Effector CD4-positive, alpha-beta T cell (primary cell): ENCODE measurements at places on chromosomes 1 and 21.

- no peak for DNase-seq
Observed at GRCh38 chr1:234512451-234512861, 33.5 kb upstream of the TARBP1 start.

DNA sequence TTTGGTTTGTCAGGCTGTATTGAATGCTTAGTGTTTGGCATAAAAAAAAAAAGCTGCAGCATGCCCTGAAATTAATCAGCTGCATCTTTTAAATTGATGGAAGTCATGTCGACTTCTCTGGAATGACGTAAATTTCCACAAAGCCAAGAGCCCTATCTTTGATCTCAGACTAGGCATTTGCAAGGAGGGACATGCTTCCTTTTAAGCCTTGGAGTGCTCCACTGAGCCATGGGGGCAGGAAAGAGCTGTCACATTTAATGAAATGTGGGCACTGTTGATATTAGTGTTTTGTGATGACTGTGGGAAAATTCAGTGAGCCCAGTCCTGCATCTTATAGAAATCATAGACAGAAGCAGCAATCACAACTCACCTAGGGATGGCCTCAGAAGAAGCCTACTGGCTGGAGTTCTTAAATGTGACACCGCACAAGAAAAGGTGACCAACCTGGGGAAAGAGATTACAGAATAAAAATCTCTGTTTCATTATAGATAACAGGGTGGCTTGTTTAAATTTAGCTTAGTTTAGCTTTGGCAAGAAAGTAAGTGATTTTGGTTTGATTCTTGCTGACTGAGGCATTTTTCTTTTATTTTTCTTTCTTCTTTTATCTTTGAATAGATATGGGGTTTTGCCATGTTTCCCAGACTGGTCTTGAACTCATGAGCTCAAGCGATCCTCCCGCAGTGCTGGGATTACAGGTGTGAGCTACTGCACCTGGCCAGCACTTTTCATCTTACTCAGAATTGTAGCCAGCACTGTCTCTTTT, 188.2 kb downstream of the HHAT start:
- no peak for DNase-seq

- no peak for DNase-seq
Observed at GRCh38 chr1:99943223-99943794, 26.5 kb upstream of the SLC35A3 start.

- no peak for DNase-seq
Observed at GRCh38 chr21:41398251-41398650, 27.8 kb upstream of the MX1 start.

GRCh38 chr21:42456457-42456856, 39.6 kb downstream of the RSPH1 start:
- peak; percentile 28 for DNase-seq

DNA sequence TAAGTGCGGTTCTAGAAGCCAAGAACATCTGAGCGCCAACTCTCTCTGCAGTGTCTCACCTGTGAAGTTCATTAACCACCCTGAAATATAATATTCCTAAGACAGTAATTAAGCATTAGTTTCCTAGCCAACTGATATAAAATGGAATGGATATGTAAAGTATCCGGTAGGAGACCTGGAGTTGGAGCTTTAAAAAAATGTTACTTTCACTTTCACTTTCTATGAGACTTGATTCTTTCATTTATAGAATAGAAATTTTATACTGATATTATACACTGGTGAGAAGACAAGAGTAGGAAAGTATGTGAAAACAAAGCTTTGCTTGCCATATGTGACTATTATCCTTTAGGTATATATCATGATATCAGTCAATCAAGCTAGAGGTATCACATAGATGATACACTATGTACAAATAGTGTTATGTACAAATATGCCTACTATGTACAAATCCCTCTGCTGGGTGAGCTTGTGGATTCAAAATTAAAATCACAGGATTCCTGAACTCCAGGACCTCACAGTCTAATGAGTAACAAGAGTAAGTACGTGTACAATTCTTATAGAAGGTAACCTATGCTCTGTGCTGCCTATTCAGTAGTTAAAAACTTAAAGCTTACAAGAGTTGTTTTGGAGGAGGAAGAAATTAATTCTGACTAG, 934.2 kb downstream of the TTLL7 start:
- no peak for DNase-seq

DNA sequence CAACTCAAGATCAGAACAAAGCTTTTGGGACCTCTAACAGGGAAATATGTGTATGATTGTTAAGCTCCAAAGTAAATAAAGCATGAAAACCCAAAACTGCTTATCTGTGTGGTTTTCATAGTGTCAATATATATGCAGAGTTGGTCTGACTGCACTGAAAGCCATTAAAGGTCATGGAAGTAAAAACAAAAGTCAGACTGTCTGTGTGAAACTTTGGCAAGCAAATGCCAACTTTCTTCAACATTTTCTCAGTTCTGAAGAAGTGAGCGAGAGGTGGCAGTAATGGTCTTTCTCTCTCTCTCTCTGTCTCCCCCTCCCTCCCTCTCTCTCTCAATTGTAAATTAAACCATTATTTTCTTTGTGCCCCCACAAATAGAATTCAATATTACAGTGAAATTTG, 100.1 kb upstream of the S1PR1 start:
- no peak for DNase-seq

GRCh38 chr1:156019946-156020292, 832 bp downstream of the SSR2 start:
- DNase-seq: no peak

DNA sequence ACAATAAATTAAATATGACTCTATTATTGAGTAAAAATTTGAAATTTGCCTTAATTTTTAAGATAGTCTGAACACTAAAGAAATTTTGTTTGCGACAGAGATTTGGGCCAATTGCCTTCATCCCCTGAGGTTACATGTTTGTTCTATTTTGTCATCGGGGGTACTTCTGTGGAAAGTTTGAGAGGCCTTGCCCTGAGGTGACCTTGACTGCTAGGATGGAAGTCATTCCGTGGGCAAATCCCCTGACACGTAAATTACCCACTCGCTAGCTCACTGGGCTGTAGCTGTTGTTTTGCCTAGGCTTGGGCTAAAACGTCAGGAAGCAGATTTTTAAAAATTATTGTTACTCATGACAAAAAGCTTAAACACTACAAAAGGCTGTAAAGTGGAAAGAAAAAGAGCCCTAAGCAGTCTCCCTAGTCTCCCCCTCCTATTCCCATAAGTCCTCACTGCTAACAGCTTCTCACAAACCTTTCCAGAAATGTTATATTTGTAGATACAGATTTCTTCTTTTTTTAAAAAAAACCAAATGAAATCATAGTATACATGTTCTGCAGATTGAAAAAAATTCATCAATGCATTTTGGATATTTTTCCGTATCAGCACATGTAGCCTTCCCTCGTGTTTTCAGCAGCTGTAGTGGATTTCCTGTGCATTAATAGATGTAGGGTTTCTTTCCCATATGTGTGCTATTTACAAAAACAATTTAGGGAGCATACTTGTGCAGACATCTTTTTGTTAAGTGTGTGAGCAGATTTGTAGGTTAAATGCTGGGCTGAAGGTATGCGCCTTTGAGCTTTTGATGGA, 142.7 kb downstream of the MRPS6 start:
- no peak for DNase-seq

GRCh38 chr1:198135366-198135765, 21.4 kb upstream of the NEK7 start:
- no peak for DNase-seq

DNA sequence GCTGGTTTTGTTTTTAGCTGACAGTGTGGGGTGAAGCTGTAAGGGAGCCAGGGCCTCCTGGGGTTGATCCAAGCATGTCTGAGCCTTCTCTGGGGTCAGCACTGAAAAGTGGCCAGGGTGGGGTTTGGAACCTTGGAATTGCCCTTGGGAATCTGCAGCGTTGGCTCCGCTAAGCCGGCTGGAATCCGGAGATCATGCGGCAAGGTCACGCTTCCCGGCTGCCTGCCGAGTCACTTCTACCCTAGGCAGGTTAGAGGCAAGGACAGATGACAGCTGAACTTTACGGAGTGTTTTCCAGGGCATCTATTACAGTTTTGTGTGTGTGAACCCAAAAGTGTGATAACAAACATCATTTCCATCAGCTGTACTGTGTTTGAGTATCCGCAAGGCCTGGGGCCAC, 17.1 kb downstream of the ABCG1 start:
- no peak for DNase-seq

DNA sequence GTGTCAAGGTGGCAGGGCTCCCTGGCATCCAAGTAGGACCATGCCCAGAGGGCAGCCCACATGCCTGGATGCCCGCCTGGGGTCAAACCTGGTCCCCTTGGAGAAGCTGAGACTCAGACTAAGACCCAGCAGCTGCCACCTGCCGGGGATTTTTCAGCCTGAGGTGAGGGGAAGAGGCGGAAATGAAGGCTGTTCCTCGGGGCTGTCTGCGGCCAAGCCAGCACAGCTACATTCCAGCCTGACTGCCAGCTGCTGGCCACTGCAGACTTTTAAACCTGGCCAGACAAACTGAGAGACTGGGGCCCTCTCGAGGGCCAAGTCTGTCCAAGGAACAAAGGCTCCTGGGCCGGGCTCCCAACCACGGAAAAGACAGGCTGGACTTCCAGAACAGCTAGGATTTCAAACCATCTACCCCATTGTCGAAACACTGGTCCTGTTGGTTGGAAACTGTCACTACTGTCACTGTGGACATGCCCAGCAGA, 21.9 kb upstream of the PLEKHG5 start:
- DNase-seq: no peak

DNA sequence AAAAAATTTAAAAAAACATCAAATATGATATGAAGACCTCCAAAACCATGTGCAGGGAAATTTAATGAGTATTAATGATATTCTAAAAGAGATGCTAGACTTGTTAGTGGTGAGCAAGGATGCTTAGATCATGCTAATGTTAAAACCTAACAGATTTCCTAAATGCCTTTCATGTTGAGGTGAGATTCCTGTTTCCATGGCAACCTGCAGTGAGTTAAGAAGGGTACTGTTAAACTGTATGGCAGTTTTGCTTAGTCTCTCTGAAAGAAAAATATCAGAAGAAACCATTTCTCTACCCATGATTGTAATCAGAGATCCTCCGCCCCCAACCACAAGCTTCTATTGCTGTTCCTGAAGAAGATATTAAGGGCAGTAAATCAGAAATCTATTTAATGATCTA, 321.6 kb upstream of the LRRC7 start:
- DNase-seq: no peak

DNA sequence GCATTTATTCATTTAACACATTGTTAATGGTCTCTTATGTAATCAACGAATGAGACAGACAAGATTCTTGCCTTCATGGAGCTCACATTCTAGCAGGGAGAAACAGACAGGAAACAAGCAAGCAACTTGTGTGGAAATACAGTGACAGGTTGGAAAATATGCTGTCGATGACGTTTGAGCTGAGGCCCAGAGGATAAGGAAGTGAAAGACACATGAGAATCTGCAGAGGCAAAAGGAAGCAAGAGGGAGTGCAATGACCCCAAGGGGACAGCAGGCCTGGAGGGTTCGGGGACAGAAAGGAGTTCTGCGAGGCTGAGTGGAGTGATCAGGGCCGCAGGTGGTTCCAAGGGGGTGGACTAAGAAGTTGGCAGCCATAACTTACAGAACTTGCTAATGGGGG, 60.6 kb upstream of the AKT3 start:
- no peak for DNase-seq

- no peak for DNase-seq
Observed at GRCh38 chr21:39956586-39956985, 89.3 kb downstream of the PCP4 start.

- no peak for DNase-seq
Observed at GRCh38 chr1:42753070-42753469, 13.0 kb upstream of the CLDN19 start.

DNA sequence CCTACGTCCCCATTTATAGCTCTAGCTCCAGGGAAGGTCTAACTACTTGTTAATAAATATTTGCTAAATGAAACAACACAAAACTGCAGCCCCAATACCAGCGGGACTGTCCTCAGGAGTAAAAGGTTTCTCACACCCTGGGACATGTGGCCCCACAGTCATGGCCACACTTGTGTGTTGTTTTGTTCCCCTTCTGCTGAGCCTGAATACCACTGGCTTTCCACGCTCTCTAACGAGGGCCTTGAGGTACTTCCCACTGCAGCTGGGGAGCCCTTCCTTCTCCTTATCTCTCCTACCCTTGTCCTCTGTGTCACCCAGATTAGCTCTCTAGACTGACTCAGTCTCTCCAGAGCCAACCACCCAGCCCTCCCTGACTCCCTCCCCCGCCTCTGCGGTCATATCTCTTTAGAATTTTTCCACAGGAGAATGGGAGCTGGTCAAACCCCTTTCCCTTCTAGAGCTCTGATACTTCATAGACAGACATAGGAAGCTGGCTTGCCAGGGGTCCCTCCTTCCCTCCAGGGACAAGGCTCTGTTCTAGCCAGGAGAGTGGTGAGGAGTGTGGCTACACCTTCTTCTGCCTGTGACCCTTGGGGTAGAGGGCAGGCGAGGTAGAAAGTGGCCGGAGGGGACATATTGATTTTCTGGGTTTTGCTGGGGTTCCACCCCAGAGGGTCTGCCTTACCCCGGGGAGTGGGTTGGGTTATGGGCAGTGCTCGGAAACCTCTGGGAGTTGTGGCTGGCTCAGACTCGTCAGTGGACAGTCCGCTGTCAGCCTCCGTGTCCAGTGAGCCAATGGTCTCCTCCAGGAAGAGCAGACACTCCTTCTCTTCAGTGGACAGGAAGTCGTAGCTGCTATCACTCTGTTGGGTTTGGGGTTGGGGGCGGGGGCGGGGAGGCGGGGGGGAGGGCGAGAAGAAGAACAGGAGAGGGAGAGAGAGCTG, 8.1 kb downstream of the C1orf116 start:
- no peak for DNase-seq

GRCh38 chr1:8913457-8913856, 32.2 kb upstream of the CA6 start:
- no peak for DNase-seq

DNA sequence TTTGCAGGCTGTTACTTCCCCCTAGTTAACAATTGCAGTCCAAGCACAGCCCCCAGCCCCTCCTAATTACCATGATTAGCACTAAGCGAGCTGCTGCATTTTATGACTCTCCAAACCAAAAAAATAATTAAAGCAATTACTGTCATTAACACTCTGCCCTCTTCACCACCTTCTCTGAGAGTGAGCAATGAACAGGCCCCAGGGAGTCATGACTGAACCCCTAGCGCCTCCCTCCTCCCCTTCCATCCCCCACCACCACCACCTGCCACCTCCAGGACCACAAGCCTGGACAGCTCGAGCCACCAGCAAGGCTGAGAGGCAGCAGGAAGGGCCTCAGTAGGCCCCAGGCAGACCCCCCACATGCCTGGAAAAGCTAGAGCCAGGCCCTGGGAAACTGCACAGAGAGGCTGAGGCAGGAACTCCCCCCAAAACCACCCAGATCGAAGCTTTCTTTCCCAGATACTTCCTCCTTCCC, 35.5 kb upstream of the ZC3H12A start:
- DNase-seq: no peak

DNA sequence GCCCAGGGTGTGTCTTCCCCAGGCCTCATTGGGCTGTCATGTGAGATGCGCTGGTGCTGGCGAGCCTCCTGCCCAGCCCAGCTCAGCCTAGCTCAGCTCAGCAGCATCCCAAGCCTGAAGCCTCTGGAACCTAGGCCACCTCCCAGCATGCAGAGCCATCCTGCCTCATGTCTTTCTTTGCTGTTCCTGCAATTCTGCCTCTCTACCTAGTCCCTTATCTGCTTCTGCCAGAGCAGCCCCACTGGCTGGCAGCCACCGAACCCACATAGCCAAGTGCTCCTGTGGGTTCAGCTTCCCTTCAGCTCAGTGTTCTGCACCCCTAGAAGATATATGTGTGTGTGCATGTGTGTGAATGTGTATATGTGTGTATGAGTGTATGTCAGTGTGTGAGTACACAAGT, 291.5 kb upstream of the VAMP3 start:
- DNase-seq: no peak
